ENCODE measurements at places on chromosomes 16 and 17. TPM values are rescaled to one million over a fixed set of nuclear protein-coding genes. Genes with fewer than 3 reads are reported as not detected.

DNA sequence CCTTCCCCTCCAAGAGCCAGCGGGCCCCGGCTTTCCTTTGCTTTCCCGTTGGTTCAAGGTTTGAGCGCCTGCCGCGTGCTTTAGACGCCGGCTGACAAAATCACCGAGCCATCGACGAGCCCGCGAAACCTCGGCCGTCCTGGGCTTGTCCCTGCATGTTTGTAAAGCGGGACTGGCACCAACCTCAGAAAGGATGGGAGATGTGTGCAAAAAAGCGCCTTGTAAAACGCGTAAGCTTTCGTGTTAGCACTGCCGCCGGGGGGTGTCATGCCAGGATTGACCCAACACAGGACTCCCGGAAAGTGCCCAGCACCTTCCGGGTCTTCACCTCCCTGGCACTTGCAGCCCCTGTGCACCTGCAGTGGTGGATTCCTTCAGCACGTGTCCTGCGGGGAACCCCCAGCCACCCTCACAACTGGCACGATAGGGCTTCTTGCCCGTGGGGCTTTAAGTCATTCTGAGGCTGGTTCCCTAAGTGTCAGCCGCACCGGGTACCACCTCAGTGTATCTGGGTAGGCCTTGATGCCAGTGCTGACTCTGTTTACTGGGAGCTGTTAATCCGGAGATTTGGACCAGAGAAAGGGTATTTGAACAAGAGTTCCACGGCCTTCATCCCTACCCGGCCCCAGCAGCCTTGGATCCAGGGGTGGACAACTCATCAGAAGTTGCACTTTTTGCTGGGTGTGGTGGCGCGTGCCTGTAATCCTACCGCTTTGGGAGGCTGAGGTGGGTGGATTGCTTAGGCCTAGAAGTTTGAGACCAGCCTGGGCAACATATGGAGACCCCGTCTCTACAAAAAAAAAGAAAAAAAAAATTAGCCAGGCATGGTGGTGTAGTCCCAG, 817 bp downstream of the NDUFAF8 start:
- DNase-seq = no peak

DNA sequence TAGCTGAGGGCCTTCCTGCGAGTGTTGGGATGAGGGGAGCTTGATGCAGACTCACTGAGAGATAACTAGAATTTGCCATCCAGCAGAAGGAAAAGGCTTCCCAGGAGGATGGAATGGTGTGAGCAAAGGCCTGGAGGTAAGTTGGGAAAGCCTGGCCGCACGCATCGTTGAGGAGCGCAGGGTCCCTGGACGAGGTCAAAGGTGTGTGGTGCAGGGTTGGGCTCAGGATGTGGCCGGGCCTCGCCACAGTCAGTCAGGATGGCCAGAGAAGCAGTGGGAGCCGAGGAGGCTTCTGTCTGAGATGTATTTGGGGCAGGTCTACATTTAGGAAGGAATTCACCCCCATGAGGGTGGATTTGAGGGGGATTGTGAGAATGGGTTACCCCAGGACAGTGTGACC, 16.4 kb downstream of the DRC3 start:
- DNase-seq = no peak

GRCh38 chr17:8798176-8798845, 854 bp downstream of the MFSD6L start:
- no peak for DNase-seq

DNA sequence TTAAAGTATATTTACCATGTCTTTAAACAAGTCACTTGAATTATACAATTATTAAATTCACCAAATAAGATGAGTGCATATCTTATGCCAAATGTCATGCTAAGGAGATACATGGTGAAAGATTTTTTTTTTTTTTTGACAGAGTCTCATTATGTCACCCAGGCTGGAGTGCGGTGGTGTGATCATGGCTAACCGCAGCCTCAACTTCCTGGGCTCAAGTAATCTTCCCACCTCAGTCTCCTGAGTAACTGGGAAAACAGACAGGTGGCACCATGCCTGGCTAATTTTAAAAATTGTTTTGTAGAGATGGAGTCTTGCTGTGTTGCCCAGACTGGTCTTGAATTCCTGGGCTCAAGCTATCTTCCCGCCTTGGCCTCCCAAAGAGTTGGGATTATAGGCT, 149.0 kb upstream of the GOT2 start:
- DNase-seq = no peak

GRCh38 chr16:29662729-29663015, 375 bp upstream of the SPN start:
- no peak for DNase-seq

DNA sequence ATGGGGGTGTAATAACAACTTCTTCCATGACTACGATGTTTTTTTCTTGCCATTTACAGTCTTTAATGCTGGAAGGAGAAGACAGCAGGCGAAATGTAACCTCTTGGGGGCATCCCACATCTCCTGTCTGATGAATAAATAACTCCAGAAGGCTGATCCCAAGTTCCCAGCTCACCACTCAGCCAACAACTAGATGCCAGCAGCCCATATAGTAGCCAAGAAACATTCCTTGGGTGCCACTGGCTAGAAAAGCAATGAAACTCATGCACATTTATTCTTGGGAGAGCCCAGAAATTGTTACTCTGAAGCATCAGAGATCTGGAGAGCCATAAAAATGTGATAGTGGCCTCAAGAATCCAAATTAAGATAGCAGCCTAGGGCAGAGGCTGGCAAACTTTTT, 22.7 kb upstream of the TMEM101 start:
- DNase-seq = no peak

DNA sequence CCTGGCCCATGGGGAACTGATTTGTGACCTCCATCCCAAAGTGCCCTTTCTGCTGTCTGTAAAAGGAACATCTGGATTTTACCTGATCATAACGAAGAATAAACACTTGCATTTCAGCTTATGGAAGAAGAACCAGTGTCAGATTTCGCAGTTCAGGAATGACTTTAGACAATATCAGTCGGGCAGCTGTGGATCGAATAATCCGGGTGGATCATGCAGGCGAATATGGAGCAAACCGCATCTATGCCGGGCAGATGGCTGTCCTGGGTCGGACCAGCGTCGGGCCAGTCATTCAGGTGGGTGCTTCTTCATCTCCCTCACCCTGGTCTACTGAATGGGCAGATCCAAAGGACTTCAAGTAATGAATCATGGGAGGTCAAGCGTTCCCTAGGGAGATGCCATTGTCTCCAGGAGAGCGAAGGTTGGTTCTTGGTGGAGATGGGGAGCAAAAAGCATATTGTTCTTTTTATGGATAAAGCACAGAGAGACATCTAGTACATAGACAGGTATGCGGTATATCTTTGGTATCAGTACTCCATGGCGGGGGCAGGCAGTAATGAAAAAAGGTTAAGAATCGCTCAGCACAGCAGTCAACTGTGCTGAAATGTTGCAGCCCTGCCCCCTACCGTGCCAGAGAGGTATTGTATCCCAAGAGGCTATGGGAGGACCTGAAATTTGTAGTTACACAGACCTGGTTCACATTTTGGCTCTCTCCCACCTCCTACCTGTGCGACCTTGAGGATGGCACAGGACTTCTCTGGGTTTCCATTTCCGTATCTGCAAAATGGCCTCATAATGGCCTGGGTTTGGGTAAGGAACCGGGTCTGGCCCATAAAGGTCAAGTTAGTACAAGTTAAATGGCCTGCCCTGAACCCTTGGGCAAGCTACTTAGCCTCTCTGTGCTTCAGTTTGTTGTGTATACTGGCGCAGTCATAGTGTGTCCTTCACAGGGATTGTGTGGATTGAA, 4.7 kb downstream of the COQ7 start:
- DNase-seq = peak; percentile 59

DNA sequence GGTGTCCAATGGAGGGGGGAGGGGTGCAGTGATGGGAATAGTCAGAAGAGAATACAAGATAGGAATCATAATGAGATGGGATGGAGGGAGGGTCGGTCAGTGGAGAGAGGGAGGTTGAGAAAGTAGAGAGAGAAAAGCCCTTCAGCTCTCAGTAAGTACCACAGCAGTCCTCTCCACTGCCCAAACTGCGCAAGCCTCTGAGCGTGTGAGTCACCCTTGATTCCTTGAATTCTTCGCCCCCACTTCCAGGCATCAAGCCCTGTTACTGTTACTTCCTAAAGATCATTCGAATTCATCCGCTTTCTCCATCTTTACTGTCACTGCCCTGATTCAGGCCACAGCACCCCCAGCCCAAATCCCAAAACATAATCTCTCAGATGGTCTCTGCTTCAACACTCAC, 2.5 kb downstream of the GUCY2D start:
- DNase-seq = no peak

DNA sequence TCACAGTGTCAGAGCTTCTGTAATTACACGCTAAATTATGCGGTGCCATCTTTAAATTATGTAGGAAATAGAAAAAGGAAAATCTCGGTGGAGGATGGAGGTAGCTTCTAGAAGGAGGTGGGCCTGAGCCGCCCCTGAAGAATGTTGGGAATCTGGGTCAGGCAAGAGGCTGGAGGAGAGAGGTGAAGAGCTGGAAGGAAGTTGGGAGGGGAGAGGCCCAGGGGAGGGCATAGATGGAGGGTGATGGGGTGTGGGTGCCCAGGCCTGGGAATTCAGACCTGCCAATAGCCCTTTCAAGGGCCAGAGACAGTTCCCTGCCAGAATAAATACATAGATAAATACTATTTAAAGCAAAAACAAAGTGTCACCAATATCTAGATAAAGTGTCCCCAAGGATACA, 415.0 kb upstream of the HSBP1 start:
- no peak for DNase-seq

DNA sequence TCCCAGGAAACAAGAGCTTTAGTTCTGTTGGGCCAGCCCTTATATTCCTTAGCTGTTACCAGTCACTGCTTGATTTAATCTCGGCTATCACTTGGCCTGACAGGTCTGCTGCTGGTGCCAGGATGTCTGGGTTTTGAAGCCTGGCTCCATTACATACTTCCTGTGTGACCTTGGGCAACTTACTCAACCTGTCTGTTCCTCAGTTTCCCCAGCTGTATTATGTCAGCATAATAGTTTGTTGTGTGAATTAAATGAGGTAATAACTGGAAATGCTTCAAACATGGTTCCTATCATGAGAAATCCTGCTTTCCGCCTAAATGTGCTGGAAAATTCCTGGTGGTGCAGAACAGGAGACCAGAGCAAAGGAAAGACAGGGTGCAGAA, 50.6 kb upstream of the STH start:
- DNase-seq = no peak

DNA sequence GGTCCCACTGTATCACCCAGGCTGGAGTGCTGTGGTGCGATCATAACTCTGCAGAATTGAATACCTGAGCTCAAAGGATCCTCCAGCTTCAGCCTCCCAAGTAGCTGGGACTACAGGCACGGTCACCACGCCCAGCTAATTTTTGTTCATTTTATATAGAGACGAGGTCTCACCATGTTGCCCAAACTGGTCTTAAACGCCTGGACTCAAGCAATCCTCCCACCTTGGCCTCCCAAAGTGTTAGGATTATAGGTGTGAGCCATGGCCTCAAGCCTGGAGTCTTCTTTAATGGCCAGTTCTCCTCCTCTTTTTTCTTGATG, 484 bp downstream of the CD300LB start:
- DNase-seq = no peak

DNA sequence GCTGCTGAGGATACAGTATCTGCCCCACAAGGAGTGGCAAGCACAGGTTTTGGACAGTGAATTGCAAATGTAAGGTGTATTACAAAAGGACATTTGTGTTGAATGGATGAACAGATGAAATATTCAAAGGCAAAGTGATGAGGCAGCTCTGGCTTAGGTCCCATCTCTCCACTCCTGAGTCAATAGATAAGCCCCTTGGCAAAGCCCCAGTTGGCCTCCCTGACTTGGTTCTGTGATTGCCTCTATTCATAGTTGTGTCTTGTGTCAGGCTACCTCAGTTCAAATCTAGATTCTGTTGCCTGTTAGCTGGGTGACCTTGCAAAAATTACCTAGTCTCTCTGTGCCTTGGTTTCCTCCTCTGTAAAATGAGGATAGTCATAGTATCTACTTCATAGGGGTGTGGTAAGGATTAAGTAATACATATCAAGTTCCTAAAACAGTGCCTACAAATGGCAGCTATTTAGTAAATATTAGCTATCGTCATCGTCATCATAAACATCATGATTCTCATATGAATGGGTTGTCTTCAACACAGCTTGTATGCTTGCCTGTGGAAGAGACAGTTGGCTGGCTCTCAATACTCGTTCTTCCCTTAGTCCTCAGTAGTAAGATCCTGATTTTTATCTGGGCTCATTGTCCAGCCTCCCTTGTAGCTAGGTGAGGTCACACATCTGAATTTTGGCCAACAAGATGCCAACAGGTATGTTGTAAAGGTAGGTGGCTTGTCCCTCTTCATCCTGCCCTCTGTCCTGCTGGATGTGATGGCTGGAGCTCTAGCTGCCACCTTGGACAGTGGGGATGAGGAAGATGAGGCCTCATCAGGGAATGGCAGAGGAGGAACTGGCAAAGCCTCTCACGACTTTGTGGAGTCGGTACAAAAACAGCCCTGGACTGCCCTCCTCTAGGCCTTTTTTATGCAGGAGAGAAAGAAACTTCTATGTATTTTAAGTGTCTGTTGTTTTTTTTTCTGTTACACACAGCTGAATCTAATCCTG, 2.1 kb upstream of the MFAP4 start:
- no peak for DNase-seq

DNA sequence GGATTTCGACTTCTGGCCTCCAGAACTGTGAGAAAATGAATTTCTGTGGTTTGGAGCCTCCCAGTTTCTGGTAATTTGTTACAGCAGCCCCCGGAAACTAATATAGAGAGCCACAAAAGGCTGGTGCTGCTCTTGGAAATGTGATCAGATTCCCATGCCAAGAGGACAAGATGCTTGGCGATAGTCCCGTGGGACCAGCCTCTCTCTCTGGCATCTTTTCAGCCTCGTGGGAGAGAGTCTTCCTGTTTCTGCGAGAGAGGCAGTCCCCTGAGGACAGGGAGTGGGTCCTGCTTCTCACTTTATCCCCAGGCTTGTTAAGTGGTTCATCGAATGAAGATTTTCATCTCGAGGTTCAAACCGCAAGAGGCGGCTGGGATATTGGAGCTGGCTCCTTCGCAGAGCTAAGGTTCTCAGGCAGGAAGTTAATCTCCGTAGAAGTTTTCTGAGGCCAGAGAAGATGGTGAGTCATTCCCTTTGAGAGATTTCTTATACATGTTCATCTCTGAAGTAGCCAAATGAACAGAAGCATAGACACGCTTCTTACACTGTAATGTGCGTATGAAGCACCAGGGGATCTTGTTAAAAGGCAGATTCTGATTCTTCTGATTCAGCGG, 211.6 kb upstream of the SDK2 start:
- no peak for DNase-seq

- DNase-seq = no peak
Measured at GRCh38 chr17:55155856-55156560, 108.8 kb upstream of the HLF start.

DNA sequence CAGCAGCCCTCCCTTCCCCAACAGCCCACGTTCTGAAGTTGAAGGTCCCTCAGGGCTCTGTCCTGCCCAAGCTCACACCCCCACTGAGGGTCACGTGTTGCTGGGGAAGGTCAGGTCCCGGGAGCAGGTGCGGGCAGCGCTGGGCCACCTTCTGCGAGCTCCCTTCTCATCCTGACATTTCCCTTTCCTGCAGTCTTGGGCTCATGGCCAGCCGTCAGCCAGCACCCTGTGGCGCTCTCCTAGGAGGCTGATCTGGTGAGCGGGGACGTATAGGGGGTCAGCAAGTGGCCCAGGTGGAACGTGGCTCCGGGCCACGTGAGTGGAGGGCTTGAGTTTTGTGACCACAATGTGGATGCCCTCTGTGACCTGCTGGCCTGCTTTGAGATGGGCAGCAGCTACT, 73.4 kb downstream of the RAP1GAP2 start:
- no peak for DNase-seq

Gene TERB1
- 0.25 TPM for total RNA-seq

Gene PLD2
- 63.9 TPM for total RNA-seq

Gene ZNF469
- total RNA-seq = 0.52 TPM

Gene MYH1
- not detected for total RNA-seq

Gene SCIMP
- total RNA-seq = not detected

Gene CTRL
- 2.5 TPM for total RNA-seq

Gene RETREG3
- total RNA-seq = 48.7 TPM

Gene KRTAP9-2
- not detected for total RNA-seq

Gene KRT222
- not detected for total RNA-seq

Data from neural crest cell (in vitro differentiated cells).